Stimulated activated CD8-positive, alpha-beta memory T cell treated with anti-CD3 and anti-CD28 coated beads, Interleukin-2, amount 100 ng/mL, for 1 hour (primary cell): ENCODE measurements at places on chromosomes 2 and 18.

DNA sequence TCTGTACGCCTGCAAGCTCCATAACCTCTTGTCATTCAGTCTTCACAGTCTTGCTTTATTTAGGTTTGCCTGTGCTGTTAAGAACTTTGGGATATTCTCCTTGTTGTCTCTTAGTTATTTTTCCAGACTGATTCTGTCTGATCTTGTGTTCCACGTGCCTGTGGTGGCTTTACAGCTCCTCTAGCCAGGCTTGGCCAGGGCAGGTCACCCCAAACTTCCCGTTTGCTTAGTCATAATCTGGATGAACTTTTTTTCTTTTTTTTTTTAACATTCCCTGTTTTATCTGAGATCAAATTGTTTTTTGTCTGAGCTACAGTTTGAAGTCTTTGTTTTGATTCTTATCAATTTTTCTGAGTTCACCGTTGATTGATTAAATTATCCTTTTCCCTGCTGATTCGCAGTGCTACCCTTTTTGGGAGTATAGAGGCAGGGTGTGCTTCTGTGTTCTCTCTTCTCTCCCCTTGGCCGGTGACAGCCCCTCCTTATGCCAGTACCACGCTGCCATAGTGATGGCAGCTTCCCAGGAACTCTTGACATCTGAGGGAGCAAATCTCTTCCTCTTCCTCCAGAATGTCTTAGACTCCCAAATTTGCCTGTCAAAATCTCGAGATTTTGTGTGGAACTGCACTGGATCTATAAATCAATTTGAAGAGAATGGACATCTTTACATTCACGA, 2.5 kb downstream of the SP100 start:
- no peak for DNase-seq

GRCh38 chr2:25489631-25490030, 147.9 kb upstream of the DNMT3A start:
- no peak for DNase-seq

GRCh38 chr2:26172871-26173775, at the start of gene GAREM2:
Gene GAREM2 (plus strand): TSS chr2:26173088. CDS start chr2:26173221, 133 bp downstream.
- no peak for DNase-seq

DNA sequence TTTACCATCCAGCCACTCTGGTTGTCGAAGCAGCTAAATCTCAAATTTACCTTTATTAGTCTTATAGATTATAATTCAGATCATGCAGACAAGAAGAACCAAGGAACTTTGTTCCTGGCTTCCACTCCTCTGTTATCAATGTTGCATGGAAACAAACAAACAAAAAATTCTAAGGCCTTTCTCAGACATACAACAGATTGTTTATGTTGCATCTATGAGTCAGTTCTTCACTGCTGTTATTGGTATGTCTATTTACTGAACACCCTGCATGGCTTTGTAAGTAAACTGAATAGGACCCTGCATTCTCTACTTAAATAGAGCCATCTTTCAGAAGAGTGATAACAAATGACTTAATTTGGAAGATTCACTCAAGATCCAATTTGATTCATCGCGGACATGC, 1.6 kb upstream of the ANKRD44 start:
- DNase-seq, result no peak

- no peak for DNase-seq
These were observed 11.8 kb upstream of the ROCK1 start for GRCh38 chr18:21123290-21123926.

GRCh38 chr2:10915731-10916276, 4.1 kb downstream of the KCNF1 start:
- DNase-seq, result no peak

DNA sequence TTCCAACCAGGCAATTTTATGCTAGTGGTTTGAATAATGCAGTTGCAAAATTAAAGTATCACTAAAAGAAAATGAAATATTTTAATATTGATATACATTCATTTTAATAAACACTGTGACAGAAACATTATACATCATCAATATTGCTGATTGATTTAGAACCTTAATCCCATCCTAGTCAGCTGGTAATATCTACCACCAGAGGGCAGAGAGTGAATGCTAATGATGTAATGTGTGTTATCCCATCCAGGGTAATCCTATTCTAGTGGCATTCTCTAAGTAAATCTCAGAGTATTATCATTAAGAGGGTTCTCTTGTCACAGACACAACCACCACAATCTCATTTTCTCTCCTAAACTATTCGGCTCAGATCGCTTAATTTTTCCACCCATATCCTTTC, 477.4 kb downstream of the CPS1 start:
- no peak for DNase-seq

GRCh38 chr2:12504443-12504842, 212.3 kb upstream of the TRIB2 start:
- DNase-seq, result no peak

DNA sequence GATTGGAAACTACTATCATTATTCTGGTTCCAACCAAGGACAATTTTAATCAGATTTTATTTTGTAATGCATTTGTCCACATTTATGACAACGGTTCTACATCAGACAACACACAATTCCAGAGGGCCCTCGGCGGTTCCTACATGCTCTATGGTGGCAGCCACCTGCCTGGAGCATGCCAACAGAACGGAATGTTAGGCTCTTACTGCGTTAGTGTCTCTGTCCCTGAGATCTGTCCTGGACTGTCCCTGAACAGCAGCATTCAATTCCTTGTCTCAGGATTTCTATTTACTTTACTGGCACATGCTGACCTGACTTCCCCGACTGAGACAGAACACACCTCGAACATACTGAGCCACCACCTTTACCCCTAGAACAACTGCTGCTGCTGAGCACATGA, 117.7 kb downstream of the CCBE1 start:
- no peak for DNase-seq

GRCh38 chr2:9463698-9464034, 10.7 kb upstream of the IAH1 start:
- DNase-seq, result no peak

DNA sequence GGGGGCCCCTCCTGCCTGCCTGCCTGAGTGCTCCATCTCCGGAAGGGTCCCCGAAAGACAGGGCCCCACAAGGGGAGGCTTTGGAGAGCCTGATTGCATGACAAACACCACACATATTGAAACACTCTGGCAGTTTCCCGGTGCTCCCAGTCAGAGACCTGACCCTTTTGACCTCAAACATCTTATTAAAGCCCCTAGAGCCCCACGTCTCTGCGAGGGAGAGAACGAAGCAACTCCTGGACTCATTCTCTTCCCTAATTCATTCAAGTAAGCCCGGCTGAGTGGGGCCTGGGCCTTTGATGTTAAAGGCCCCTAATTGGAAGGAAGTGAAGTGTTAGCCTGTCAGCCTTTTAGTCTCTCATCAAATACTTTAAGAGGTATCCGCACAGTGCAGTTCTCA, 335.6 kb downstream of the CYRIA start:
- no peak for DNase-seq

DNA sequence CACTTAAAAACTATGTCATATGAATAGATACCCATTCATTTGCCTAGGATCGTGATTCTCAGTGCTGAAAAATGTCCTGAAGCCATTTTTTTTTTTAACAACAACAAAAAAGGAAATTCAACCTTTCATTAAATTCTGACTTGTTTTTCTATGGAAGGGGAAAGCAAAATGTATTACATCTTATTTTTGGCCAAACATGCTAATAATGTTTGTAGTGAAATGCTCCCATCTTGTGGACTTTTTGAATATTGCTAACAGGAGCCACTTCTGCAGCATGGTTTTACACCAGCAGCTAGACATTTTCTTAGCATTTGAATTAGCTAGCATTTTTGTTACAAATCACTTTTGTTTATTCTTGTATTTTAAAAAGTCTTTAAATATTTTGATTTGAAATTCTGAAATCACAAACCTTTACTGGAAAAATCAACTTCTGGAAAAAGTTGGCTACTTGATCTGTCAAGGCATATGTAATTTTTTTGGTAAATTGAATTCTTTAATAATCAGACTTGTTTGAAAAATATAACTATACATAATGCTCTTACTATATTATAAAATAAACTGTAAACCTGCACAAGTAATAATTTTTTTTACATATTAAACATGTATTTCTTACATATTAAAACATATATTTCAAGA, 75.8 kb downstream of the KIDINS220 start:
- DNase-seq, result no peak

GRCh38 chr2:163248376-163249253, 410.0 kb upstream of the KCNH7 start:
- DNase-seq, result no peak

GRCh38 chr18:58452454-58453166, 176.3 kb downstream of the ALPK2 start:
- no peak for DNase-seq

DNA sequence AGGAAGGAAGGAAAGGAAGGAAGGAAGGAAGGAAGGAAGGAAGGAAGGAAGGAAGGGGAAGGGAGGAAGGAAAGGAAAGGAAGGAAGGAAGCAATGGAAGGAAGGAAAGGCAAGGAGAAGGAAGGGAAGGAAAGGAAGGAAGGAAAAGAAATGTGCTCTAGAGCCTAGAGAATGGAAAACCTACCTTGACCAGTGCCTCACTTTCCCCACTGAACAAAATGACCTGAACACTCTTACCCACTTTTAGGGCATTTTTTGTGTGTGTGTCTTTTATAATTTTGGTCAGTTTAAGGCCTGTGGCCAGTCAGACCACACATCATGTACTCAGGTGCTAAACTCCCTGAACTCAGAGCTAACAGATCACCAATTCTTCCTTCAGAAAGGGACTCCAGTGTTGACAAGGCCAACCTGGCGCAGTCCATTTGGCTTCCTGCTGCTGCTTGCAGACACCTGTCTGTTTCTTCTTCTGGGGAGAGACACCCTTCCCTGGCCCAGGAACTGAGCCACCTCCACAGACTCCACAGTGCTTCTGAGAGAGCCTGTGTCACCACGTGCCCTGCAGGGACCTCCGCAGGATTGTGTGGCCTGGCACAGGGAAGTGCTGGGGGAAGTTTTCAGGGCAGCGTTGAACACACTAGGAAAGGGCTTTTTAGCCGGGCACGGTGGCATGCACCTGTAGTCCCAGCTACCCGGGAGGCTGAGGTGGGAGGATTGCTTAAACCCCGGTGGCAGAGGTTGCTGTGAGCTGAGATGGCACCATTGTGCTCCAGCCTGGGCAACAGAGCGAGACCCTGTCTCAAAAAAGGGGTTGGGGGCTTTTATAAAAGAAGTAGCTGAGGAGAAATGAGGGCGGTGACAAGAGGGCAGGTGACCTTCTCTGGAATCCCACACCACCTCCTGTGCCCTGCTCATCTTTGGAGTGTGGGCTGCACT, 57.2 kb downstream of the DDX1 start:
- DNase-seq, result no peak

DNA sequence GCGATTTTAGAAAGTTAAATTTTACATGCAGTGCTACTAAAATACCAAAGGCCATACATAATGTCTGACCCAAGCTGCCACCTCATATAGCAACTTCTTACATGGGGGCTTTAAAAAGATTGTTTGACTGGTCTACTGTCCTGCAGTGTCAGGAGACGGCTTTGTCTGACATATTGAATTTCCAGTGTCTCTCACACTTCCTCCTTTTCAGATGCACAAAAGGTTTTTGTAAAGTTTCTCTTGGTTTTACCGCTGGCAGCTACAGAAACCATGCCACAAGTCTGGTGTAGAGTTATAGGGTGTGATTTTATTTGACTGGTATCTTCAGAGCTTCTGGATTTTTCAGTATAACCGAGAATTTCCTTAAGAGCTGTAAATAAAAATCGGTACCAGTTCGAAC, 1.1 kb upstream of the ASAP2 start:
- DNase-seq, result no peak

- DNase-seq, result no peak
These were observed 256.6 kb upstream of the RASGRP3 start for GRCh38 chr2:33219850-33220275.

- DNase-seq, result peak; percentile 12
These were observed 223.7 kb downstream of the CYP26B1 start for GRCh38 chr2:71923887-71924533.

GRCh38 chr2:32189011-32189410, 23.3 kb downstream of the SLC30A6 start:
- no peak for DNase-seq
